Testis (tissue), 5 donors: ENCODE measurements at places on chromosomes 16 and 17. TPM values are rescaled to one million over a fixed set of nuclear protein-coding genes. Genes with fewer than 3 reads are reported as not detected.

- peak; percentile 13 for DNase-seq
These were observed 18.8 kb downstream of the DHX38 start for GRCh38 chr16:72112452-72112792.

Gene SYNGR3
- 20.9 TPM for total RNA-seq

- DNase-seq: no peak
These were observed 4.8 kb upstream of the ATXN7L3 start for GRCh38 chr17:44204441-44204882.

DNA sequence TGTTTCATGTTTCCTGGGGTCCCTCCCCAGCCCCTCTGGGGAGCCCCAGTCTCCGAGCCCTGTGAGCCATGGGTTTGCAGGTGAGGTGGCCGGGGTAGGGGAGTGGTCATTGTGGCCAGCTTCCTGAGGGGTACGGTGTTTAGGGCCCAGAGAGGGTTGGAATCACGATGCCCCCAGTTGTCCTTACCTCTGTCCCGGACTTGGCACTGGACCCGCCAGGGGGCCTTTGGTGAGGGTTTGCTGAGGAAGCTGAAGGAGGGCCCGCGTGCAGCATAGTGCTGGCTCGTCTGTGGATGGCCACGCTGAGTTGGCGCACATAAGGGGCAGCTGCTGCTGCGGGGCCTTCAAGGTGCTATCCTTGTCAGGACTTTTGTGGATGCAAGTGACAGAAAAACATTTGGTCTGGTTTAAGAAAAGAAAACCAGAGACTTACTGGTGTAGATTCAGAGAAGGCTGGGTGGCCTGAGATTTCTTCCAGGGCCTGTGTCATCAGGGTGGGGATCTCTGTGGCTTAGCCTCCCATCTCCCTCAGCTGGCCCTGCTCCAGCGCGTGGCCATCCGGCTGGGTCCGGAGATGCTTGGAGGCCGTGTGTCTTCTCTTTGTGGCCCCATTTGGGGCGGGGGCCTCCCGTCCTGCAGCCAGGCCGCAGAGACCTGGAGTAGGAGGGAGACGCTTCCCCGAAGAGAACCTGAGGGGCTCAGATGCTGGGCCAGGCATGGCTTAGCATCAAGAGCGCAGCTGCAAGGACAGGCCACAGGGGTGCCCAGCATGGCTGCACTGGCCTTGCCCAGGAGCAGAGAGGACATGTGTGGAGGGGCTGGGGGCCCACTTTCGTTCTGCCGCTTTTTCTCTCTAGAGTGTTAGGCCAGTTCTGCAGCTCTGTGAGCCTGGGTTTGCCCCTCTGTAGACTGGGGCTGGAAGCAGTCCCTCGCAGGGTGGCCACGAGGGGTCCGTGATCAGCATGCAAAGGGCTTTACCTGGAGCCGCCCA is 33.7 kb upstream of the NUDT16L1 start:
- DNase-seq: no peak

Gene LRRC36
- total RNA-seq: 28.3 TPM

DNA sequence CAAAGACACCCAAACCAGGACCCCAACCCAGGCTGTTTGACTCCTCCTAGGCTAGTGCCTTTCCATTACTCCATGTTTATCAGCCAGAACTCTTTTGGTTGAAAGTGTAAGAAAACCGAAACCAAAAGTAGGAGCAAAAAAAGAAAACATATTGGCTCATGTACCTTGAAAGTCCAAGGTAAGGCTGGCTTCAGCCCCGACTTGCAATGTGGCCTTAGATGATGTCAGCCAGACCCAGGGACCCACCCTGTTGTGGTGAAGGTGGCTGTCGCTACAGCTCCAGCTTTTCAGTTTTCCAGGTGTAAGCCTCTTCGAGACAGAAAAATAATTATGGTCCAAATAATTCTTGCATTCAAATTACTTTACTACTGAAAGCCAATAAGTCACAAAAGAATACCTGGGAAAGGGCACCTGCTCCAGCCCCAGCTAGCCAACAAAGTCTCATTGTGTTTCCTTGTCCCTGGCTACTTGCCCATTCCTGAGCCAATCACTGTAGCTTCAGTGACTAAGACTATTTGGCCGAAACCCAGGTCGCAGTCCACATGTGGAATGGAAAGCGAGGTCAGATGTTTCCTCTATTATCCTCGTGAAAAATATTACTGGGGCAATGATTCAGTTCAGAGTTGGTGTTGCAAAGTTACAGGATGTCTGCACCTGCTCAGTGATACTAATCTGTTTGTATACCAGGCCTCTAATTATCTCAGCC is 20.7 kb downstream of the DNAH9 start:
- DNase-seq: peak; percentile 79

Gene GPR142
- total RNA-seq: 0.87 TPM

DNA sequence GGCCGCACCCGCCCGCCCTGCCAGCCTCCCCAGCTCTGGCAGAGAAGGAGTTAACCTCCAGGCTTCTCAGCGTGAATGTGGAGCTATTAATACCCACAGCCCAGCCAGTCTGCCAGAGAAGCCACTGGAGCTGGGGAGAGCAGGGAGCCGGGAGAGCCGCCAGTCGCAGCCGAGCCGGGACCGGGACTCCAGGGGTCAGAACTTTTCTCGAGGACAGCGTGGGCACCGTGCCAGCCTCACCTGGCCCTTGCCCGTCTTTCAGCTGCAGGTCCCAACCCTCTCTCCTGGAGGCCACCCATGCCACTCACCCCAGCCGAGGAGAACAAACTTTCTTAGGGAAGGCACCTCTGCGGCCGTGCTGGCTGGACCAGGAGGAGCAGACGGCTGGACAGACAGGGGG is 33.8 kb upstream of the SBK1 start:
- peak; percentile 36 for DNase-seq

Gene TP53TG3D
- total RNA-seq: 23.1 TPM

- no peak for DNase-seq
These were observed 35.3 kb downstream of the NOL11 start for GRCh38 chr17:67753026-67753425.

GRCh38 chr16:72430121-72430520 is 258.2 kb upstream of the PMFBP1 start:
- DNase-seq: no peak

DNA sequence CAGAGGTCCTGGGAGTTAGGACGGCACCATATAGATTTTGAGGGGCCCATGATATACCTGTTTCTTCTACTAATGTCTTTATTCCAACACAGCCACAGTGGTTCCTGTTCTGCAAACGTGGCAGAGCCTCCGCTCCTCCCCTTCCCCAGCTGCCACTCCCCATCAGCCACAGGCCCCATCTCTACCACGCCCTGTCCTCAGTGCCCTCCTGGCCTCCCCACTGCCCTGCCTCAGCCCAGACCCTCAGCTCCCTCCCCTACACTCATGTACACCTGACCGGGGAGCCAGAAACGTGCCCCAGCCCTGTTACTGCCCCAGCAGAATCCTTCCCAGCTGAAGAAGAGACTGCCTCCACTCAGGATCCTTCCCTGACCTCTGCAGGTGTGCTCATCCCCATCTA is 11.9 kb upstream of the RBFOX3 start:
- DNase-seq: no peak

DNA sequence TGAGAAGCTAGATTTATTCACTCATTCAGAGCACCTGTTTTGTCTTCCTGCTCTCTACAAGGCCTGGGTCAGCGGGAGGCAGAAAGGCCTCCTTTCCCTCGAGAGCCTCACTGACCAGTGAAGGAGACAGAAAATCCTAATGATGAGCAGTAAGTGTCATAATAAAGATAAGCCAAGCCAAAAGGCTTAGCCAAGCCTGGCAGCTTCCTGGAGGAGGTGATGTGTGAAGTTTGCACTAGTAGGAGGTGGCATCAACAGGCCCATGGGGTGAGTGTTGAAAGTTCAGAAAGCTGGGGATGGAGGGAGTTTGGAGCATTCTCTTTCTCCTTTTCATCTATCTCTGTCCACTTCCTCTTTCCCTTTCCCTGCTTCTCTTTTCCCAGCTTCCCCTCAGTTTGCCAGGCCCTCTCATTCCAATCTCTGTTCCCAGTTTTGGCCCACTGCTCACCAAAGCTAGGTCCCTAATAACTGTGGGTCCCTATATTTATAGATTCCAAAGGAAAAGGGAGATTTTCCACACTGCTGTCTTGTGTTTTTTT is 16.5 kb upstream of the SPNS3 start:
- no peak for DNase-seq

Gene SRCIN1
- 6.2 TPM for total RNA-seq
